ENCODE measurements at places on chromosomes 2 and 18. TPM values are rescaled to one million over a fixed set of nuclear protein-coding genes. Genes with fewer than 3 reads are reported as not detected.

DNA sequence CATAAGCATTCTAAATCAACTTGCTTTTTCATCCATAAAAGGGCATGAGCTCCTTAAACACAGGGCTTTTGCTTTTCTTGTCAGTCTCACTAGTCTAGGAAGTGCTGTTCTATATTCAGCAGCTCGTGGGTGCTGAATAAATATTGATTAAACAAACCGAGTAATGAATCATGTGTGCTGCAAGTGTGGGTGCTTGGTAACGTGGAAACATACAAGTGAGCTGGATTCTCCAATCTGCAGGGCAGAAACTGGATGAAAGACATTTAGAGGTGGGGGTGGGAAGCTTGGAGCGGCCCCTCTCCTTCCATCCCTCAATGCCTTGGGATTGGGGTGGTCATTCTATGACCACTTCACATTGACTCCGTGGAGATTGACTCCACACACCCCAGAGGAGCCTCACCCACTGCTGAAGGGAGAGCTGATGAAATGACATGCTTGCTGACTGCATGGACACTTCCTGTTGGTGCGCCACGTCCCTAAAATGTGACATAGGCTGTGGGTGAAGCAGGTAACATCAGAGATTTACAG lies 114.6 kb downstream of the DOCK10 start:
- DNase-seq, result no peak

DNA sequence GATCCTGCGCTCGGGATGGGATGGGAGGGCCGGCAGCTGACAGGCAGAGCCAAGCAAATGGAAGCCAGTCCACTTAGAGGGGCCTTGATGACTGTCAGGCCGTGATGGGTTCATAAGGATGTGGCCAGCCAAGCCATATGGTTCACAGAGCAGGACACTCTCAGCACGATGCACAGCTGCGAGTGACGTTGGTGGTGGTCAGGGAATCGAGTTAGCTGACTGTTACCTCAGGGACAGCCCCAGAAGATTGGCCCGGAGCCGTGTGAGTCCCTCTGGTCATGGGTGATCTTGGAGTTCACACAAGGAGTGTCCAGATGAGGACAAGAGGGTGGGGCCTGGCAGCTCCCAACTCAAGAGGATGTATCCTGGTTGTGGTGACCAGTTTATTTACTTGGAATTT lies 70.2 kb downstream of the TPGS2 start:
- DNase-seq, result no peak

GRCh38 chr2:211812587-211812986 lies 726.0 kb downstream of the ERBB4 start:
- no peak for DNase-seq

DNA sequence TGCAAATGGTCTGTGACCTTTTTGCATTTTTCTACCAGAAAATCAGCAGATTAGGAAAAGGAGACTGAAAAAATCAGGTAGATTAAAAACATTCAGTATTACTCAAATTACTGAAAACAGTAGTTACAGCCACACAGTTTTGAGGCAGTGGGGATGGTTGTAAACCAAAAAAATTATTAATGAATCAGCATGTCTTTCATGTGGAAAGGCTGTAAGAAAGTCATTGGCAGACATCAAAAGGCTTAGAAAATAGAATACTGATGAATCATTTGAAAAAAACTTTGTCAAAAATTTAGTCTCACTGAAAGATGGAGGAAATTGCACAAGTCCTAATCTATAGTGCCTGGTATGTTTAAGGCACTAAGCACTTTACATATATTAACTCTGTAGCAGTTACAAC lies 133.9 kb upstream of the GCFC2 start:
- no peak for DNase-seq

The GRB14 gene
- polyA plus RNA-seq, result 59.9 TPM

The CDCA7 gene
- polyA plus RNA-seq, result 99.4 TPM

GRCh38 chr2:215401896-215402379 lies 33.9 kb downstream of the FN1 start:
- DNase-seq, result no peak

The ANTXR1 gene
- 86.4 TPM for polyA plus RNA-seq

The IL36B gene
- polyA plus RNA-seq, result not detected

- no peak for DNase-seq
Observed at GRCh38 chr2:83595926-83596325, 863.2 kb downstream of the SUCLG1 start.

The RGPD4 gene
- not detected for polyA plus RNA-seq

DNA sequence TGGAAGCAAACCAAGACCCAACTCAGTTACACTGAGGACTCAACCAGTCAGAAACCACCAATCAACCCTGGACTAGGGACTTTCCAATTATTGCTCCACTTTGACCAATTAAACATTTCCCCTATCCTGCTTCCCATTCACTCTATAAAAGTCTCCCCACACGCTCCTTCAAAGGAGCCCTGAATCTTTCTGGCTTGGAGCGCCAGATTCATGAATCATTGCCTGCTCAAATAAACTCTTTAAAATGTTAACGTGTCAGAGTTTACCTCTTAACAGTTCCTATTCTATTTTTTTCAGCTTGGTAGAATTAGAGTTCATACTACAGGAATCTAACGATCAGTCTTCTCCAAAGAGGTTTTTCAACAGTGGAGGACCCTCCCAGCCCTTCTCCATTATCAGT lies 20.7 kb upstream of the SULT1C2 start:
- no peak for DNase-seq

The POTEJ gene
- 0.11 TPM for polyA plus RNA-seq

DNA sequence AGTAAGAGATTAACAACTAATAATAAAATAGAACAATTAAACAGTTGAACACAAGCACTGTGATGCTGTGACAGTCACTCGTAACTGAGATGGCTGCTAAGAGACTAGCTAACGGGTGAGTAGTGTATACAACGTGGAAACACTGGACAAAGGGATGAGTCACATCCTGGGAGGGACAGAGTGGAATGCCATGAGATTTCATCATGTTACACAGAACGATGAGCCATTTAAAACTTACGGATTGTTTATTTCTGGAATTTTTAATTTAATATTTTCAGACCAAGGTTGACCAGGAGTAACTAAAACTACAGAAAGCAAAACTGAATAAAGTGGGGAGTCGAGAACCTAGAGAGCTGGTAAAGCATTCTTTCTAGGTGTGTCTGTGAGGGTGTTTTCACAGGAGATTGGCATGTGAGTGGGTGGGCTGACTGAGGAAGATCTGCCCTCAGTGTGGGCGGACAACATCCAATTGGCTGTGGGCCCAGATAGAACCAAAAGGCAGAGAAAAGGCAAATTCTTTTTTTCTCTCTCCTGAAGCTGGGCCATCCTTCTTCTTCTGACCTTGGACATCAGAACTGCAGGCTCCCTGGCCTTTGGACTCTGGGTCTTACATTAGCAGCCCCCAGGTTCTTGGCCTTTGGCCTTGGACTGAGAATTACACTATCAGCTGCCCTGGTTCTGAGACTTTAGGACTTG lies 14.6 kb downstream of the TMSB10 start:
- no peak for DNase-seq

The REG3G gene
- polyA plus RNA-seq, result not detected

DNA sequence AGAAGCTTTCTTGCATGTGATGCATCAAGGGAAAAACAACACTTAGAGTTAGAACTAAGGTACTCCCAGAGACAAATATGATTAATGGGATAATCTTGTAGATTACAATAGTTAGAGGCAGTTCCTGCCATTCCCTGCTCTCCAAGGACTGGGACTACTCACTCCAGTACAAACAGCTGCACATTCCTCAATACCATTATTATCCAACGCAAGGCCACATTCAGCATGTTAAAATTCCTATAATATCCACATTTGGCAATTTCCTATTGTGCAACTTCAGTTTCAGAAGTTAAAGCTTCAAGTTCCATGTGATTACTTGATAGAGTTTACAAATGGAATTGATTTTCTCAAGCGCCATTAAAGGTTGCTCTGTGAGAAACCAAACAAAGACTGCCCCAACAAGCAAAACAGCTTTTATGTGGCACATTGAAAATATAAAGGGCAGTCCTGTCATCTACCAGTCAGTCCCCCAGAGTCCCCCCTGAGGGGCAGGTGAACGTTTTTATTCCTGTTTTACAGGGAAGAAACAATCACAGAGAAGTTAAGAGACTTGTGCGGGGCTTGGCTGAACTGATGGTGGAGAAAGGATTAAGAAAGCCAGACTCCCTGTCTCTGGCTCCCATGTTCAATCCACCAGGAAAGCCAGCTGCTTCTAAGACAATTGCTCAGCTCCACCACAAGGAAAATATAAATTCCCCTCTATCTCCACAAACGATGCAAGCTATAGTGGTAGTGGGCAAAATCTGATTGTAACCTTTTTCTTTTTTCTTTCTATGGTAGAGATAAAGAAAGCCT lies 72.6 kb downstream of the TXNL1 start:
- DNase-seq, result peak; percentile 71

- no peak for DNase-seq
Observed at GRCh38 chr2:231600619-231601355, 8.1 kb downstream of the TEX44 start.

The SERPINE2 gene
- 89.9 TPM for polyA plus RNA-seq

- DNase-seq, result no peak
Observed at GRCh38 chr18:28127228-28127627, 49.7 kb downstream of the CDH2 start.

DNA sequence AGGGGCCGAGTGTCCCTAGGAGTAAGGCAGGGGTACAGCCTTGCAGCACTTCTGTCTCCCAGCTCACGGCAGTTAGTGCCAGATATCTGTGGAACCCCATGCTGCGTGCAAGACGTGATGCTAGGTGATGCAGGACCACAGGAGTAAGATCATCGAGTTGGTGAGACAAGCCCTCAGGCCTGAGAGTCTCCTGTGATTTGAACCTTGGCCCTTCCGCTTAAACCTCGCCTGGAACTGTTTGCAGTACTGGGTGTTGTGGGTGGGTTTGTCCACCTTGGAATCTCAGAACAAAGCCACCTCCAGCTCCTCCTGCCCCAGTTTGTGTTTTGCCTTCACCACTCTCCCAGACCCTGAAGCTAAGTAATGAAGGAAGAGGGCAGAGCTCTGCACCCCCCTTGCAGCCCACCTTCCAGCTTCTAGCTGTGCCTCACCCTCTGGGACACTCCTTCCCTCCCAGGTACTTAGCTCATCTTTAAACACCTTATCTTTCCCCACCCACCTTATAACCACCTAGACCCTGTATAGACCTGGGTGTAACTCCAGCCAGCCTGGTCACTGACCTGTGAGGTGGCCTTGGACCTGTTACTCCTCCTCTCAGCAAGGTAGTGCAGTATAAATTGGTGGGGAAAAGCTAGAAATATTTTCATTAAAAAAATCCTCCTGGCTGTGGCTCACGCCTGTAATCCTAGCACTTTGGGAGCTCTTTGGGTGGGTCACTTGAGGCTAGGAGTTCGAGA lies 6.6 kb downstream of the CNNM4 start:
- no peak for DNase-seq

DNA sequence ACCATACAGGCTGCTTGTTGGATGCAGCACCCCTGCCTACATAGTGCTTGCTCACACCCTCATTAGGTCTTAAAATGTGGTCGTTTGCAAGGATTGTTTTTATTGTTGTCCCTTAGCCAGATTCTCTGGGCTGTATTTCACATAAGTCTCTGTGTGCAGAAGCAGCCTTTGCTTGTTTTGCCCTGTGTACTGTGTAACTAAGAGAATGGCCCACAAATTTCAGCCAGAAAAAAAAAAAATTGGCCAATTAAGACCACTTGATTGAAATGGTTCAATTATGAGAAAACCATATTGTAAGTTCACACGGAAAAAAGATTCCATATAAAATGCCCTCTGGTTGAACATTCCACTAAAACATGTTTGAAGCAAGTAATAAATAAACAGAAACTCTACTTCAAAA lies 377.1 kb upstream of the SOX11 start:
- no peak for DNase-seq

DNA sequence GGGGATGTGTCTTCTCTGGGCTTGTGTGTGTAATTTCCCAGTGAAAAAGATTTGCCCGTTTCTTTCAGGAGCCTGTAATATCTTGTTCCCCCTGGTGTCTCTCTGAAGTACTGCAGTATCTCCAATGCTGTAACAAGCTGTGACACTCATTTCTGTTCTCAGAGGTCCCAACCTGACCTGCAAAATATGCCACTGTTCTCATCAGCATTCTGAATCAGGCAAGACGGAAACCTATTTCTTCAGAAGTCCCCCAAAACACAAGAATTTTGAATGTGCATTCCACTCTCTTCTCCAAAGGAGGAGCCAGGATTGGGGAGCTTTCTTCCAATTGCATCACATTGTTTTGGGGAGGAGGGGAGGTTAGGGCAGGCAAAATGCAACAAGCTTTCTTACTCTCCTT lies 77.0 kb upstream of the CNGA3 start:
- peak; percentile 32 for DNase-seq

GRCh38 chr2:17160594-17160993 lies 357.6 kb downstream of the RAD51AP2 start:
- no peak for DNase-seq

DNA sequence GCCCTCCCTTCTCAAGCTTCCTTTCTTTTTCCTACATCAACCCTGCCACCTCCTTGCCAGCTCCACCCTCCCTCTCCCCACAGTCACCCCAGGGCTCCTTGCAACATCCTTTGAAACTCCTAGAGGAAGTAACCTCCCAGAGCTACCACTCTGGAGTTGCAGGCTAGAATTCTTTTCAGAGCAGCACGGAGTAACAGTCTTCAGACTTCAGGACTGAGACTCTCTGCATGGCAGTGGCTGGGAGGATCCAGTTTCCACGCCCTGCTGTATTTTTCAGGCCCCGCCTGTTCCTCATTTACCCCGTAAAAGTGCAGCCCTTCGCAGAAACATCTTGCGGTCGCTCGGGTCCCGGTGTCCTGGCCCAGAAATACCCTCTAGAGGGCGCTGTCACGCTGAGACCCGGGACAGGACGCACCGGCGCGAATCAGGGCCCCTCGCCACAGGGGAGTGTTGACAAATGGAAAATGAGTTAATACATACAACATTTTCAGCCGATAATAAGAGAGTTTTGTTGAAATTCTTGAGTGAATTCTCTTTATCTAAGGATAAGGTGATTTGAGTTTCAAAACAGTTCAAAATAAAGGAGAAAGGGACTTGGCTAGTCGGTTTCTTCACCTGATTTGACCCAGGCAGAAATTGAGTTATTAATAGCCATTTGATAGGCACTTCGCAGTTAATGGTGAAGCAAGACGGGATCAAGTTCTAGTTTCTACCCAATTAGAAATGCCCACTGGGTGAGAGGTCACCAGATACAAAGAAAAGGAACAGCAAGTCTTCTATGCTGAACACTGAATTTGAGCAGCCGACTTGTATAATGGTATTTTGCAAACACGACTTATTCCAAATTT lies 18.5 kb upstream of the NTSR2 start:
- DNase-seq, result peak; percentile 71

The CFAP65 gene
- polyA plus RNA-seq, result 3.9 TPM

Data from right lung (tissue), 10 donors.